ENCODE measurements at places on chromosomes 7 and 10.

GRCh38 chr10:79638318-79638717, 27.6 kb downstream of the SFTPA1 start:
- no peak for DNase-seq

DNA sequence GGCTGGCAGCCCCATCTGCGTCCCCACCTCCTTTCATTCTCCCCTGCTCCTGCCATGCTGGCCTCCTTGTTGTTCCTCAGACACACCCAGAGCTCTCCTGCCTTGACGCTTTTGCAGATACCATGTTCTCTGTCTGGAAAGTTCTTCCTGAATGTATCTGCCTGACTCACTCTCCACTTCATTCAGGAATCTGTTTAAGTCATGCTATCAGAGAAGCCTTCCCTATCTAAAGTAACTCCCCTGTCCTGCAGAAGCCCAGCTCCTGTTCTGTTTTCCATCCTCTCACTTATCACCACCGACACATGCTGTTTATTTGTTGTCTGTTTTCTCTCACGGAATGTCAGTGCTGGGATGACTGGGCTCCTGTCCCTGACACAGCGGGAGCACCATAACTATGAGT, 82.0 kb downstream of the AFAP1L2 start:
- no peak for DNase-seq

DNA sequence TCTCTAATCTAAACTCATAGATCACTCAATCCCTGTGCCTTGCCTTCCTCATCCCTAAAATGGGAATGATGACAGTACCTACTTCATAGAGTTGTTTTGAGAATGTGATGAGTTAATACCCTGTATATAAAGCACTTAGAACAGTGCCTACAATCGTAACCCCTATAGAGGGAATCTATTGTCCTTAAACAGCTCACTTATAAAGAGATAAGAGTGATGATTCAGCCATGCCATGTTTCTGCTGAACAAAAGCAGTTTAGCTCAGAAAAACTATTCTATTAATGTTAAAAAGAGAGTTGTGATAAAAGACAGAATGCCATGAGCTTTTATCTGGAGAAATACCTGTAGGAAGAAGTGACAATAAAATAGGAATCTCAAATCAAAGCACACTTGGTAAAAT, 63.6 kb downstream of the CUBN start:
- no peak for DNase-seq

GRCh38 chr10:48525113-48525512, 79.8 kb downstream of the ARHGAP22 start:
- DNase-seq = no peak

DNA sequence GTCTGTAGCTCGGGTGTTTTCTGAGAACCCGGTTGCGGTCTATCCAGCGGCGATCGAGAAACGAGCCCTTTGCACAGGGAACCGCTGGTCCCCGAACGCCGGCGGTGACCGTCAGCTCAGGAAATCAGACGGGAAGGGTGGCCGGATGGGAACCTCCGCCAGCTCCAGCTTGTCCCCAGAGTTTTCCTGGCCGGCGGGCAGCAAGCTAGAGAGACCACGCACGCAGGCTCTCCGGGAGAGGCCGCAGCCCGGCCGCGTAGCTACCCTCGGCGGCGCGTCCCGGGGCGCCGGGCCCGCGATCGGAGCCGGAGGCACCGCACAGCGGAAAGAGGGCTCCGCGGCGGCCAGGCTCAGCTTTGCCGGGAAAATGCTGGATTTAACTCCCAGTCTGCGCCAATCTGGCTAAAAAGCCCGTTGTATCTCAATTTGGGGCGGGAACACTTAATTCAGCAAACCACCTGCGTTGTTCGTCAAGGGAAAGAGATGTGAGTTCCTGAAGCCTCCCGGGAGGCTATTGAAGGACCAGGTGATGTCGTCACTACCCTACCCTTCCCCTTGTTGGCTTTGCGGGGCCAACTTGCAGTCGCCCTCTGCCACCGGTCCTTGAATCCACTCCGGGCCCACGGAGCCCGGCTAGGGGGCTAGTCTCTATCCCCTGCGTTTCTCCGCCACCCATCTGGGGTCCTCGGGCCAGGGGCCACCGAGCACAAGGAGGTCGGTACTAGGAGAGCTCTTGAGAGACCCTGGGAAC, 859 bp upstream of the CH25H start:
- DNase-seq = no peak

DNA sequence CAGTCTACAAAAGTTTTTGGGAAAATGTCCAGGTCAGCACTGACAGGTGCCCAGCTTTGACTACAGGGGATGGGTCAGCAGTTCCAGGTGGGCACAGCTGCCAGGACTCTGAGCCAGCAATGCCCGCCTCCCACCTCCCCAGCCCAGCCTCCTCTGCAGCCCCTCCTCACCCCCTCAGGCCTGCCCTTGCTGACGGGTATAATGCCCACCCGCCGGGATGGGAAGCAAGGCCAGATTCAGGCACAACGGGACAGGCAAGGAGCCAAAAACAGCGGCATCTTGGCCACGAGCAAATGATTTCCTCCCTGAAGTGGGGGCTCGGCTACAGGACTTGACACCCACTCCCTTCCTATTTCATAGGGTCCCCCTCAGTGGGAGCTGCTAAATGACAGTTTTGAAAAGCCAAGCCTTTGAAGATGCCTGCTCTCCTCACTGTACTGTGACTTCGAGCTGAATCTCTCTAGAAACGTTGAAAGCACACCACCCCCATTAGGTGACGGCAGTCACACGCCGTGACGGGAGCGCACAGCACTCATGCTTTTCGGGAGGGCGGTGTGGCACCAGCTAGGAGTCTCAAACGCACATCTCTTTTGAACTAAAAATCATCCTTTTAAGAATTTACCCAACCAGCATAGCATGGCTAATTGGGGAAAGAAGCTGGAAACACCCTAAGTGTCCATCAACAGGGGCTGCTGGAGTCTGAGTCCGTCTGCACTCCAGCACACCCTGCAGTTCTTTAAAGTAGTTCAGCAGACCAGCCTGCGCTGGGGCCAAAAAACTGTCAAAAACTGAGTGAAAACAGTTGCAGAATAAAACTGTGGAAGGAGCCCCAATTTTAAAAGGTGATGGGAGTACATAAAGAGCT, 29.6 kb downstream of the MAD1L1 start:
- no peak for DNase-seq

DNA sequence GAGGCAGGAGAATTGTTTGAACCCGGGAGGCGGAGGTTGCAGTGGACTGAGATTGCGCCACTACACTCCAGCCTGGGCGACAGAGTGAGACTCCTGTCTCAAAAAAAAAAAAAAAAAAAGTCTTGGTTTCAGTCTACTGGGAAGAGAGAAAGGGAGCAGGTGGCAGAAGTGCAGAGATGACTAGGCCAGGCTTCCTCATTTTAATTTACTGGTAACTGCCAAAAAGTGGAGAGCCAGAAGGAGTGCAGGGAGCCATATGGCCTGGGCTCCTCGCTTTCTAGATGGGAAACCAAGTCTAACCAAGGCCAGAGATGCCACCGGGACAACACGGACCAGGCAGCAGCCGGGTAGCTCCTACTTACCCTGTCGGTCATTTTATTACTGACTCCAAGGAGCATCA, 12.2 kb downstream of the SEPHS1 start:
- DNase-seq = no peak

- no peak for DNase-seq
Observed at GRCh38 chr7:15921576-15921975, 235.1 kb upstream of the MEOX2 start.

GRCh38 chr10:35217455-35217854, 90.8 kb downstream of the CREM start:
- no peak for DNase-seq

DNA sequence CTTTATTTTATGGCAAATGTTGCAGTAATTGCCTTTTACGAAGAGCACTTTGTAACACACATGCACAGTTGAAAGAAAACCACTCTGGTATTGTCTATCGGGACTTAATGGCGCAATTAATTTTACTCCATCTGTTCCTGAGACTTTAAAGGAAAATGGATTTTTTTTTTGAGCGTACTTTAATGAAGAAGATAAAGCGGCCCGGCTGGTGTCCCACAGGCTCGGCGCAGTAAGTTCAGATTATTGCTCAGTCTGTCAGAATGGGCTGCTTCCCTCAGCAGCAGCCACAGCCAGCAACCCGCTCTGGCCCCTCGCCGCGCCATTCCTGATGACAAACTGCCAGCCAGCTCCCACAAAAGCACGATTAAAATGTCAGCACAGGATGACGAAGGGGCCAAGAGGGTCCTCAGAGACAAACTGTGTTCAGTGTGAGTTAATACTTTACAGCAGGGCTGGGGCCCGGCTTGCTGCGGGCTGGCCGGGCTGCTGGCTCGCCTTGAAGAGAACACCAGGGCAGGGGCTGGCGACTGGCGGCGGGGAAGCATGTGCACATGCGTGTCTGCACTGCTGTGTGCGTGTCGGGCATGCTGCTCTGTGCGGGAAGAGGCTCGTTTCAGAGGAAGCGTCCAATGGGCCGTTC, 501.0 kb upstream of the GALNT17 start:
- peak; percentile 19 for DNase-seq

- no peak for DNase-seq
Observed at GRCh38 chr10:131977323-131978096, 4.2 kb downstream of the BNIP3 start.

DNA sequence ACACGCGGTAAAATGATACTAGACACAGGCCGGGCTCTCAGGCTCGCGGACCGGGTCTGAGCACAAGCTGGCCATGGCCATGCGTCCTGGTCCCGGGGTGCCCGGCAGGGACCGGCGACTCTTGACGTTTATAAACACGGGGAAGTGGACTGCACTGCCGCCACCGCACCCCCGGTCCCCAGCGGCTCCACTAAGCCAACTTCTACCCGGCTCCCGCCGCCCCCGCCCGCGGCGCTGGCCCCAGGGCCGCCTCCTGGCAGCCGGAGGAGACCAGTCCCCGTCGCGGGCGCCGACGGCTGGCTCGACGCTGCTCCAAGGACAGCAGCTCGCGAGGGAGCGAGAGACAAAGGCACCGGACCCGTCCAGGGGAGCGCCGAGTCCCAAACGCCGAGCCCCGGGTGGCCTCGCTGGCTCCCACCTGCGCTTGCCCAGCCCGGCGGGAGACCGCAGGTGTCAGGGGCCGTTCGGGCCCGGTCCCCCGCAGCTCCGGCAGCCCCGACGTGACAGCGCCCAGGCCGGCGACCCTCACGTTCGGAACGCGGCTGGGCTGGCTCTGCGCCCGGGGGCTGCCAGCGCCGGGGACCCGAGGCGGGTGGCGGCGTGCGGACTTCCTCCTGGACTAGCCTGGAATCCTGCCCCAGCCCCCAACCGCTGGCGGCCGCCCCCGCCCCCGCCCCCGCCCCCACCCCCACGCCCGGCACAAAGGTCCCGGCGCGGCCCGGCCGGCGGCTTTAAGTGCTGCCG, 517 bp downstream of the ITGB1 start:
- DNase-seq = peak; percentile 28

GRCh38 chr10:132387764-132388210, 9.2 kb upstream of the PWWP2B start:
- no peak for DNase-seq

DNA sequence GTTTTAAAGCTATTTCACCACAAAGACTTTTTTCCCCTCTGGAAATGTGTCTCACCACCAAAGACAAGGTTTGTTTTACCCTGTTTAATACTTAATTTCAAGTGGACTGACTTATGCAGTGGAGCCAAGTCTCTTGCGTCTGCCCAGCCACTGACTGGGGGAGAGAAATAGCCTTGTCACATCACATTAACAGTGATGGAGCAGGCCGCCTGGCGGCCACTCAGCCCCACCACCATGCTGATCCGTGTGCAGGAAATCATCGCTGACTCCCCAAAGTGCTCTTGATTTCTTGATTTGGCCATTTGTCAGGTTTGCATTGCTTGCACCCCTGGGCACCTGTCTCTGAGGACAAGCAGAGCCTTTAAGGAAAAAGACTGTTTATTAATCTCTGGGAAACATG, 334.1 kb downstream of the GLRX3 start:
- DNase-seq = no peak

DNA sequence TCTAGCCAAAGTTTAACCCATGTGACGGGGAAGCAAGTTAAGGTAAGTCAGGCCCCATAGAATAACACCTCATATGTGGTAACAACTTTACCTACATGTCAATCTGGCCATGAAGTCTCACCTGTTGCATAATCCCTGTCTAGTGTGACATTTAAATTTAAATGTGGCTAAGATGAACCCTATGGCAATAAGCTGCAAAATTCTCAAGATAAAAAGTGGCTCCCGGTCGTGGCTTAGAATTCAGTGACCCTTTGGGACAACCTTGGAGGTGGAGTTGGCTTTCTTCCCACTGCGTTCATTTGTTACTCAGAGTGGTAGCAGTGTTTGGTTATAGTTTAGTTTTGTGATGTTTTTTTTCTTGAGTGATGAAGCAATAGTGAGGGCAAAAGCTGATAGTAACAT, 90.6 kb downstream of the ARID5B start:
- DNase-seq = no peak

- DNase-seq = no peak
Observed at GRCh38 chr7:19110776-19111175, 6.7 kb downstream of the TWIST1 start.

GRCh38 chr7:102433219-102434038, at the start of gene ORAI2:
ORAI2 (plus strand) TSS chr7:102433575; CDS start chr7:102438957, 5,382 bp downstream.
- DNase-seq = peak; percentile 56

- no peak for DNase-seq
Observed at GRCh38 chr7:81616951-81617350, 152.9 kb downstream of the HGF start.

DNA sequence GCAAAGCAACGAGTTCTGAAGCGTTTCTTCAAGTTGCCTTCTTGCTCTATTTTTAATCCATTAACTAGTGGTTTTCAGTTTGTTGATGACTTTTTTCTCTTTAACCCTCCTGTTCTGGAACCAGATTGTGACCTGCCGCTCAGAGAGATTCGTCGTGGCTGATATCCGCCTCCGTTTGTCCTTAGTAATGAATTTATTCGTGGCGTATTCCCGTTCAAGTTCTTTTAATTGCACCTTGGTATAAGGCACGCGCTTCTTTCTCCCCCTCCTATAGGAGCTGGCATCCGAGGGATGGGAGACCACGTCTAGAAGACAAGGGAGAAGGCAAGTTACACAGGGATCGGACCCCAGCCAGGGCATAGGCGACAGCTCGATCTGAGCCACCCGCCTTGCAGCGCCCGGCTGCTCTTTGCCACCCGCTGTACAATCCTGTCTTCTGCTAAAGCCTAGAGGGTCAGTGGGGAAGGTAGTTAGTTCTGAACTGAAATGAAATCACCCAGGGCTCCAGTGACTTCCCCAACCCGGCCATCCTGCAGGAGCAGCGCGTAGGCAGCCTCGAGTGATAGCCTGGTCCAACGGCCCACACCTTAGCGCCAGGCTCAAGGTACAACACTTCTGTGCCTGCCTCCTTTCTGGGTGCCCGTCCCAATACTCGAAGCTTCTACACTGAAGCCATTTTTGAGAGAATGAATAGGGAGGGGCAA, 1.6 kb downstream of the HOXA13 start:
- no peak for DNase-seq

- DNase-seq = no peak
Observed at GRCh38 chr7:106640368-106641141, 20.4 kb downstream of the CCDC71L start.

GRCh38 chr7:42222125-42222524, 14.9 kb downstream of the GLI3 start:
- DNase-seq = no peak

GRCh38 chr10:10092581-10092980, 925.1 kb upstream of the CELF2 start:
- no peak for DNase-seq

DNA sequence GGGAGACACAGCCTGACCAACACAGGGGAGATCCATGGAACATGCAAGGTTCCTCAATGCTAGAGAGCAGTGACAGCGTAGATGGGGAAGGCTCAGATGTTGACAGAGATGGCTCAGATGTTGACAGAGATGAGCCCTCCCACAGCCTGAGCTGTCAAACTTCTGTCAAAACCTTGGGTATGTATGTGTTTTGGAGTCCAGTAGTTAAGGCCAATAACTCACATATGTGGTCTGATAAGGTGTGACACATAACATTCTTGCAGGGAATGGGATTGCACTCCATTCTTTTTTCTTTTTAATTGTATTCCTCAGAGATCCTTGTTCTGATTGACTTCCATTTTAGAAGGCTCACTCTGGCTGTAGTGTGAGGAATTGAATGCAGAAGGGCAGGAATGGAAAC, 136.3 kb downstream of the C1GALT1 start:
- DNase-seq = no peak
